ENCODE measurements at places on chromosomes 4 and X. TPM values are rescaled to one million over a fixed set of nuclear protein-coding genes. Genes with fewer than 3 reads are reported as not detected.

Gene NHSL2
- total RNA-seq, result 8.4 TPM

Gene ALB
- total RNA-seq, result not detected

DNA sequence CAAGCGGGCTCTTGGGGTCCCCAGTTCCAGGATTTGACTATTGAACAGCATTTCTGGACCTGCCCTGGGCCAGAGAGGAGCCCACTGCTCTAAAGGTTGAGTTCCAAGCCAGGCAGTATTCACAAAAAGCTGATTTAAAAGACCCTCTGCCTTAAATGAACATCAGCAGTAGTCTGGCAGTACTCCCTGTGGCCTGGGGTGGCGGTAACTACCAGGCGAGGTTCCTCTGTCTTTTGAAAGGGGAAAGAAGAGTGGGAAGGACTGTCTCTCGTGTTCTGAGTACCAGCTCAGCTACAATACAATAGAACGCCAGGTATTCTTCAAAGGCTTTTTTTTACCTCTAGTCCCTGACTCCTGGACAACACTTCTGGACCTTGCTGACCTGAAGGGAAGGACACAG, 456.4 kb upstream of the TEX13C start:
- DNase-seq, result no peak

GRCh38 chr4:53684136-53685130, 93.1 kb upstream of the LNX1 start:
- DNase-seq, result no peak

Gene BTC
- total RNA-seq, result 0.34 TPM

DNA sequence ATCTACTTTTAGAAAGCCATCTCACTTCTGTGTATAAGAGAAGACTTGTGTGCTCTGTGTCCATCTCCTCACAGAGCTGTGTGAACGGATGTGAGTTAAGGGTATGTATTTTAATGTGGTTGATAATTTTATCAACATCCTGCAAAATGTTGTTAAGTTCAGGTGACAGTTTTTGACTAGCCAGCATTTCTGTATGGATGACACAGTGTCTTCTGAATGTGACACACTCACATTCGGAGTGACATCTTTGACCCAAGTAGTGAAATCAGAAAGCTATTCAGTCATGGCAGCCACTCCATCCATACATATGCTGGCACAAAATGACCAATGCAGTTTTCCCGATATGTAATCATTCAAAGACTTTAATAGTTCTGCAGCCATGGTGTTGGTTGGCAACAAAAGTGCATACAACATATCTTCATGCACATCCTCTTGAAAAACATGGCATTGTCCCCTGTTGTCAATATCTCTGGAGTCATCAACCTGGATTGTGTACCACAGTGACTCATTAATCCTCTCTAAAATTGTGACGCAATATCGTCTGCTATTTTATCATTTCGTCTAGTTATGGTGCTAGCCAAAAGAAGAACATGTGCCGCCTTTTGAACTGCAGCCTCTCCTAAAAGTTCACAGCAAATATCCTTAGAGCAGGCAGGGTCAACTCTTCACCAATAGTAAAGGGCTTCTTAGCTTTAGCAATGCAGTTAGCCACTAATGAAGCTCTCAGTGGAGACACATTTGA, 6.8 kb upstream of the FGF2 start:
- DNase-seq, result no peak

- no peak for DNase-seq
Observed at GRCh38 chr4:823761-824460, 2.0 kb downstream of the CPLX1 start.

Gene ZNF674
- total RNA-seq, result 2.5 TPM

DNA sequence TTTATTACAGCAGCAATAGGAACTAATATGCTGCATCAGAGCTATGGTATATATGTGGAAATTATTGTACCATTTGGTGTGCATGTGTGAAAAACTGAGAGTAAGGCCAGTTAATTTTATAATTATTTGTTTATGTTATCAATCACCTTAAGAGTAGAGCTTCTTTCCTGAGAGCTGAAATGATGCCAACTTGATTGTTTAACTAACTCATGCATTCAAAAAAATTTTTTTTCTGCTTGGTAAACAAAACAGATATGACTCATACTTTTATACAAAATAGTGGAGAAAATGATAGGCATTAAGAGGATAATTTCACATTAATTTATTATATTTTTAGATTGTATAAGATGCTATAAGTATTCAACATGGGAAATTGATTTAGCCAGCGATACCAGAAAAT, 622.7 kb downstream of the RAPGEF2 start:
- DNase-seq, result no peak

- DNase-seq, result no peak
Observed at GRCh38 chr4:141705048-141705746, 68.8 kb downstream of the IL15 start.

GRCh38 chrX:57647020-57647419, 33.0 kb downstream of the NLRP2B start:
- no peak for DNase-seq

- no peak for DNase-seq
Observed at GRCh38 chrX:134603806-134604700, 54.2 kb downstream of the PLAC1 start.

DNA sequence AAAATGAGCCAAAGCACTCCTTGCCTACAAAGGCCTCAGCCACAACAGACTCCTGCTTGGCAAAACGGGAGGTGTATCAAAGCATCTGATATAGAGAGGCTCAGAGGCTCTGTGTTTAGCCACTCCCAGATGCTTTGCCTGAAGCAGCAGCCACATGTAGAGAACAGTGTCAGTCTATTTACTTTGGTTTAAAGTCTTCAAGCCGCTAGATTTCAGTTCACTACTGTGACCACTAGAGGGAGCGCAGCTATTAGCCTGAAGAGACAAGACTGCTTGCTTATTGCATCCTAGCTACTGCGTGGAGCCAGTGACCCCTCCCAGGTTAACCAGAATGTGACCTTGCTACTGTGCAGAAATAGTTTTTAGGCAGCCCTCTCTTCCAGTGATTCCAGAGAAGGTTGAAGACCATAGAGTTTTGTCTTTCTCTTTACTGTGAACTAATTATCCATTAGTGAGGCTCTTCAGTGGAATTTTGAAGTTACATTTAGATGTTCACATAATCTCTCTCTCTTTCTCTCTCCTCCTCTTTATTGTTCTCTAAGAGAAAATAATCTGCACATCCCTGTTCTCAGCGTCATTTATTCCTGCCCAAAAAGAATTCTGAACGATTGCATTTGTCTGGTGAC, 39.3 kb downstream of the BMP3 start:
- no peak for DNase-seq

GRCh38 chr4:135533053-135533452, 1331.5 kb upstream of the PABPC4L start:
- no peak for DNase-seq

Gene ANK2
- total RNA-seq, result 255 TPM

Gene BANK1
- not detected for total RNA-seq

DNA sequence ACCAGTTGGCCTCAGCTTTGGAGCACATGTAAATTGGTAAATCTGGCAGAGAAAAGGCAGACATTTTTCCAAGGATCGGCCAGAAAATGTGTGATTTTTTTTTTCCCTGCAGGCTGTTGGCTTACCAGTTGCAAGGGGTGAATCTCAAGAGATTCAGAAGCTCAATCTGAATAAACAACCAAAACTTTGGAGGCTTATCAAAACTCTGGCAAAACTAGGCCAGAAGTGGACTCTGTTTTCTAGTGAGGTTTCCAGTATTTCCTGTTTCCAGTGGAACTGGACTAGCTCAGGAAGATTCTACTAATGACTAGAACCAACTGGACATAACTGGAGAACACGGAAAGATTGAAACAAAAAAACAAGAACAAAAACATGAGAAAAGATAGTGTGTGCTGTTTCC, 191.3 kb downstream of the SMIM20 start:
- no peak for DNase-seq

GRCh38 chrX:68511255-68511654, 12.4 kb downstream of the YIPF6 start:
- DNase-seq, result peak; percentile 26

Gene PAK3
- 0.40 TPM for total RNA-seq

- no peak for DNase-seq
Observed at GRCh38 chr4:47849466-47849865, 11.6 kb upstream of the CORIN start.
